Thymus (tissue), 14 donors: ENCODE measurements at places on chromosomes 16 and 17.

GRCh38 chr17:44069974-44070454, 521 bp upstream of the G6PC3 start:
- H3K36me3 ChIP-seq = peaks cover 9% of the 10 kb centered on the region
- no peak for DNase-seq
- no peak overlapping the region for H3K27ac ChIP-seq
- peaks cover 10% of the 10 kb centered on the region for H3K4me1 ChIP-seq

GRCh38 chr16:3819746-3820724, 60.5 kb downstream of the CREBBP start:
- H3K27ac ChIP-seq = no peak overlapping the region
- no peaks in the 10 kb centered on the region for H3K36me3 ChIP-seq
- no peak overlapping the region for H3K4me3 ChIP-seq
- peaks cover 28% of the 10 kb centered on the region for H3K4me1 ChIP-seq
- DNase-seq = peak; percentile 70

- peaks cover 25% of the 10 kb centered on the region for H3K4me1 ChIP-seq
- peak overlapping the region; percentile 73 for H3K27ac ChIP-seq
- DNase-seq = no peak
Measured at GRCh38 chr17:80146121-80147034, 550 bp downstream of the EIF4A3 start.

DNA sequence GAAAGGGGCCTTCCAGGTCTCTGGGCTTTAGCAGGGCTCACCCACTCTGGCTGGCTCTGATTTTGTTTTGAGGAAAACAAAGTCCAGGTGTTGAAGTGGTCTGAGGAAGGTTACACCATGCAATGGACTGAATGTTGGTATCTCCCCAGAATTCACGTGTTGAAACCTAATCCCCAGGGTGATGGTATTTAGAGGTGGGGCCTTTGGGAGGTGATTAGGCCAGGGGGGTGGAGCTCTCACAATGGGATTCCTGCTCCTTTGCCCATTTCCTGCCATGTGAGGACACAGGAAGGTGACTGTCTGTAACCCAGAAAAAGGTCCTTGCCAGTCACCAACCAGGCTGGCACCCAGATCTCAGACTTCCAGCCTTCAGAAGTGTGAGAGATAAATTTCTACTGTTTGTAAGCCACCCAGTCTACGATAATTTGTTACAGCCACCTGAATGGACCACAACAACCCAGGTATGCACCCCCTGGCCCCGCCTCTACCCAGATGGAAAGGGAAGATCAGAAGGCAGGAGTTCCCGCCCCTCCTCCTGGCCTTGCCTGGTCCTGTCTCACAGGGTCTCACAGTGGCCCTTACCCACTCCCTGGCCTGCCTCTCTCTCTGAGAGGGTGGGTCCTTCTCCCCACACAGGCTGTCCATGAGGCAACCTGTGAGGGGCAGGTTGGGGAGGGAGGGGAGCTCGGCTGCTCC, 32.0 kb downstream of the LRRC75A start:
- H3K27ac ChIP-seq = no peak overlapping the region
- H3K36me3 ChIP-seq = peaks cover 3% of the 10 kb centered on the region
- DNase-seq = no peak
- no peaks in the 10 kb centered on the region for H3K4me1 ChIP-seq
- no peaks in the 10 kb centered on the region for H3K27me3 ChIP-seq
- no peak overlapping the region for H3K4me3 ChIP-seq

- no peak for DNase-seq
- no peak overlapping the region for H3K4me3 ChIP-seq
- peak overlapping the region; percentile 30 for H3K27ac ChIP-seq
- H3K27me3 ChIP-seq = peaks cover 2% of the 10 kb centered on the region
- peaks cover 58% of the 10 kb centered on the region for H3K4me1 ChIP-seq
- H3K36me3 ChIP-seq = peaks cover 12% of the 10 kb centered on the region
Measured at GRCh38 chr17:3888343-3889171, 4.3 kb downstream of the CAMKK1 start.

- H3K4me3 ChIP-seq = no peak overlapping the region
- DNase-seq = no peak
- no peaks in the 10 kb centered on the region for H3K27me3 ChIP-seq
- H3K27ac ChIP-seq = no peak overlapping the region
- H3K36me3 ChIP-seq = no peaks in the 10 kb centered on the region
Measured at GRCh38 chr17:32510466-32510865, 23.7 kb downstream of the CDK5R1 start.

DNA sequence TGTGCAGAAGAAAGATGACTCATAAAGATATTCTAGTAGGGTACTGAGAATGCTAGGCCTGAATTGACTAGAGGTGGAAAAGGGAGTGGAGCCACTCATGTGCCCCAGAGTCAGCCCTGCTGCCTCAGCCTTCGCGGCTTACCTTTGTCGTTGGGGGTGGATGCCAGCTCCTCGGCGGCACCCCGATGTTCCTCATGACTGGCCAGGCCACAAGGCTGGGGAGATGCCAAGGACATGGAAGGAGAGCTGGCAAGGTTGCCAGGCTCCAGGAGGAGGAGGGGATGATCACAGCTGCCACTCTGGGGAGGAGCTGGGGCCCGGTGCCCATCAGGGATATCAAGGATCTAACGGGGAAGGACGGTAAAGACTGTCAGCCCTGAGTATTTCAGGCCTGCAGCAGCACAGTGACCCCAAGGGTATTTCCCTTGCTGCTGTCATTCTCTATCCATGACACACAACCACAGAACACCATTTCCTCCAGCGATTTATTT, 9.7 kb upstream of the SLC35B1 start:
- H3K36me3 ChIP-seq = peaks cover 74% of the 10 kb centered on the region
- DNase-seq = no peak
- H3K4me3 ChIP-seq = no peak overlapping the region

DNA sequence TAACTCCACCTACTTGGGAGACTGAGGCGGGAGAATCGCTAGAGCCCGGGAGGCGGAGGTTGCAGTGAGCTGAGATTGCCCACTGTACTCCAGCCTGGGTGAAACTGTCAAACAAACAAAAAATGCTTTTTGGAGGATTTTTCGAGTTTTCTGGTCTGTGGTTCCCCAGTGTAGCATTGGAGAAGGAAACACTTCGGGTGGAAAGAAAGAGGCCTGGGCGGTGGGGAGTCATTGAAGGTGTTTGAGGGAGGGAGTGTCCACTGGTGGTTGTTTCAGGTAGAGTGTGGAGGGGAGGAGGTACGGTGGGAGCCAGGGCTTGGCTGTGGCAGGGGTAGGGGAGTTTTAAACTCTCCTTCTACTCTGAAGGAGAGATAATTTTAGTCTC, 1.2 kb downstream of the RNF213 start:
- H3K4me3 ChIP-seq = peak overlapping the region; percentile 100
- peak overlapping the region; percentile 98 for H3K27ac ChIP-seq
- H3K27me3 ChIP-seq = no peaks in the 10 kb centered on the region
- DNase-seq = peak; percentile 31
- H3K36me3 ChIP-seq = peaks cover 11% of the 10 kb centered on the region

GRCh38 chr16:53865494-53865863, 161.5 kb downstream of the FTO start:
- H3K27me3 ChIP-seq = no peaks in the 10 kb centered on the region
- no peaks in the 10 kb centered on the region for H3K36me3 ChIP-seq
- H3K27ac ChIP-seq = no peak overlapping the region
- DNase-seq = no peak
- no peak overlapping the region for H3K4me3 ChIP-seq
- no peaks in the 10 kb centered on the region for H3K4me1 ChIP-seq

DNA sequence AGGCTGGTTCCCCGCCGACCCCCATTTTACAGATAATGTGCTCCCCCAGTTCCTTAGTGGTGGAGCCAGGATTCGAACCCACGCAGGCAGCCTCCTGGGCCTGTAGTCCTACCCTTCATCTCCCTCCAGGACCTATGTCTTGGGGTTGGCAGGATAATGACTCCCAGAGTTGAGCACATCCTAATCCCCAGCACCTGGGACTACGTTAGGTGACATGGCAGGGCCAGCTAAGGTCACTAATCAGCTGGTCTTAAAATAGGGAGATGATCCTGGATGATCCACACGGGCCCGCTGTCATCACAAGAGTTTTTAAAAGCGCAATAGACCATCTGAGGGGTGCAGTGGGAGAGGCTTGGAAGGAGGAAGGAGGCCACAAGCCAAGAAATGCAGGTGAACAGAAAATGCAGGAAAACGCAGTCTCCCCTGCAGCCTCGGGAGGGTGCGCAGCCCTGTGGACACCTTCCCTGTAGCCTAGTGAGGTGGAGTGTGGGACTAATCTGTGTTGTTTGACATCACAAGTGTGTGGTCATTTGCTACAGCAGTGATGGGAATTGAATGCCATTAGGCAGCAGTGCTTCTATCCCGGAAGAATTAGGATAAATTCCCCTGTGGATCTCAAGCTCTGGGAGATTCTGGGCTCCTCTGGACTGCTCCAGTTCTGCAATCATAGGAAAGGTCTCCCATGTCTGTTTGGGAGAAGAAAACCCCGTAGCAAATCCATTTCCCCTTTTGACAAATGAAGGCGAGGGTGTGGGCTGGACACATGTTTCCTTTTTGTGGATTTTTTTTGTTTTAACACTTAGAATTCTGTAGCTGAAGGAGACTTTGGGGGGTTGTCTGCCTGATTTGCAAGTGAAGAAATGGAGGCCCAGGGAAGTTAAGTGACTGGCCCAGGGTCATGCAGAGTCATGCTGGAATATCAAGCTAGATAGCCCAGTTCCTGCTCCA, 297.7 kb downstream of the SEC14L1 start:
- DNase-seq = no peak
- H3K27ac ChIP-seq = peak overlapping the region; percentile 98
- peaks cover 100% of the 10 kb centered on the region for H3K4me1 ChIP-seq
- no peaks in the 10 kb centered on the region for H3K27me3 ChIP-seq

GRCh38 chr17:36592316-36592715, 637 bp downstream of the DHRS11 start:
- no peak for DNase-seq
- peaks cover 26% of the 10 kb centered on the region for H3K36me3 ChIP-seq
- H3K4me3 ChIP-seq = peak overlapping the region; percentile 34
- peaks cover 4% of the 10 kb centered on the region for H3K4me1 ChIP-seq
- no peak overlapping the region for H3K27ac ChIP-seq

GRCh38 chr16:84486126-84486525, 18.3 kb downstream of the MEAK7 start:
- no peak for DNase-seq
- peaks cover 7% of the 10 kb centered on the region for H3K36me3 ChIP-seq
- no peaks in the 10 kb centered on the region for H3K27me3 ChIP-seq
- no peak overlapping the region for H3K4me3 ChIP-seq
- no peaks in the 10 kb centered on the region for H3K4me1 ChIP-seq

DNA sequence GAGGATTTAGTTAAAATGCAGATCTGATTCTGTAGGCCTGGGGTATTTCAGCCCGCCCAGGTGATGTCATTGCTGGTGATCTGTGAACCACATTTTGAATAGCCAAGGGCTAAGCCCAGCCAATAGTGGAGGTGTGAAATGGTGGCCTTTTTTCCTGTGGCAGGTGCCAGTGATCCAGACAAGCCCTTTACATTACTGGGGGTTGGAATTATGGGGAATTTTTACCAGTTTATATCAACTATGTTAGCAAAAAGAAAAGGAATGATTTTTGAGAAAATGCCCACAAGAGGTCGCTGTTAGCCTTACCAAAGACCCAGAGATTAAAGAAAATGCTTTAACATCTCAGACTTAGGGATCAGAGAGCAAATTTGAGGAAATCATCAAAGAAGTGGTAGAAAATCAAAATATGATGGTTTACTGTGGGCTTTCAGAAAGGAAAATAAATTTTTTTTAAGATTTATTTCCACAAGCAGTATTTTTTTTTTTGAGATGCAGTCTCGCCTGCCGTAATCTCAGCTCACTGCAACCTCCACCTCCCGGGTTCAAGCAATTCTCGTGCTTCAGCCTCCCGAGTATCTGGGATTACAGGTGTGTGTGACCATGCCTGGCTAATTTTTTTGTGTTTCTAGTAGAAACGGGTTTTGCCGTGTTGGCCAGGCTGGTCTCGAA, 3.9 kb downstream of the VPS35L start:
- peak; percentile 47 for DNase-seq
- H3K4me1 ChIP-seq = peaks cover 2% of the 10 kb centered on the region
- H3K4me3 ChIP-seq = no peak overlapping the region
- H3K27me3 ChIP-seq = no peaks in the 10 kb centered on the region

DNA sequence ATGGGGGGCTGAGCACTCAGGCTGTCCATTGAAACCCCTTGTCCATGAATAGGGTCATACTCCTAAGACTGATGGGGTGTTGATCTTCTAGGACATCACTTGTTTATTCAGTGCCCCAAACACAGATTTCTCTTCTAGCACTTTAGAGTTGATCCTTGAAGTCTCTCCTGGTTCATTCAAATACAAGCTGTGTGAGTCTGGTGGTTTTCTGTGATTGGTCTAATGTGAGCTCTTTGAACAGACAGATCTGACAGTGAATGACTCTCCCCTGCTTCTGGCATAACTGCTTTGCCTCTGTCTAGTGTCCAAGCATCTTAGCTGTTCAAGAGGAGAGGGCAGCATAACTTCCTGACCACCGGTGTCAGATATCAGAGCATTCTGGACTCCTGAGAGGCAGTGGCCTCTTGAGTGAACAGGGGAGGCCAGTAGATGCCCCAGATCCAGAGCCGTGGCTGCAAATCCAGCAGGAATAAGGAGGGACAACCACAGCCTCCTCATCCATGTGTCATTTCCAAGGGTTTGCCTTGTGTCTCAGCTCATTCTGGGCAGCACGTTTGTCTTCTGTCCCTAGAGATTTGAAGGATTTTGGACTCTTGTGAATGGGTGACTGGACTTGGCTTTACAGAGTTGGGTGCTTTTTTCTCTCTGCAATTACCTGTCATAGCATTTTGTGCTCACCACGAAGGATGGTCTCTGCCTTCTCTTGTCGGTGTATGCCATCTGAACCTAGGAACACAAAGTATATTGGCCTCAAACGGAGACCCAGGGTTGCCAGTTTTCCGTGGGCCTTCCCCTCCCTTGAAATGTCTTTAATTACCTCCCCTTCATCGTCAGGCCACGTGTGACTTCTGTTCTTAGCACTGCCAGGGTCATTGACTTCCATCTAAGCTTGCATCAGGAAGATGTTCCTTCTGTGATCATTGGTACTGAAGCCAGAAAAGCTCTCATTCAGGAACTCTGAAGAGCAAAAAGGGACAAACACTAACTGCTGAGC, 13.9 kb upstream of the CLEC18C start:
- H3K27ac ChIP-seq = no peak overlapping the region
- DNase-seq = no peak
- H3K4me1 ChIP-seq = no peaks in the 10 kb centered on the region
- no peaks in the 10 kb centered on the region for H3K27me3 ChIP-seq

- DNase-seq = no peak
- peak within 1 kb of the TSS; percentile 32 for H3K4me3 ChIP-seq
- H3K36me3 ChIP-seq = no peaks in the 10 kb centered on the region
- no peak within 1 kb of the TSS for H3K27ac ChIP-seq
- H3K27me3 ChIP-seq = peaks cover 65% of the 10 kb centered on the region
Measured at GRCh38 chr16:29900102-29900887, at the start of gene ASPHD1. Gene ASPHD1, plus strand, starts transcription at chr16:29900488. Its CDS starts 484 bp downstream, at chr16:29900972.

- no peaks in the 10 kb centered on the region for H3K4me1 ChIP-seq
- H3K27ac ChIP-seq = no peak overlapping the region
- no peaks in the 10 kb centered on the region for H3K27me3 ChIP-seq
- no peak for DNase-seq
- H3K36me3 ChIP-seq = peaks cover 19% of the 10 kb centered on the region
Measured at GRCh38 chr17:673200-673681, 41.4 kb downstream of the VPS53 start.

- no peak overlapping the region for H3K27ac ChIP-seq
- no peaks in the 10 kb centered on the region for H3K4me1 ChIP-seq
- no peak overlapping the region for H3K4me3 ChIP-seq
- no peaks in the 10 kb centered on the region for H3K27me3 ChIP-seq
Measured at GRCh38 chr17:8475227-8475626, 39.5 kb downstream of the NDEL1 start.
